ENCODE measurements at places on chromosomes 4 and X. TPM values are rescaled to one million over a fixed set of nuclear protein-coding genes. Genes with fewer than 3 reads are reported as not detected.

GRCh38 chr4:76182463-76182862 is 31.2 kb downstream of the SCARB2 start:
- DNase-seq: peak; percentile 86

- peak; percentile 47 for DNase-seq
These were observed 7.6 kb downstream of the FABP2 start for GRCh38 chr4:119314356-119314755.

- DNase-seq: no peak
These were observed 1216.3 kb upstream of the ADGRL3 start for GRCh38 chr4:59983852-59984251.

DNA sequence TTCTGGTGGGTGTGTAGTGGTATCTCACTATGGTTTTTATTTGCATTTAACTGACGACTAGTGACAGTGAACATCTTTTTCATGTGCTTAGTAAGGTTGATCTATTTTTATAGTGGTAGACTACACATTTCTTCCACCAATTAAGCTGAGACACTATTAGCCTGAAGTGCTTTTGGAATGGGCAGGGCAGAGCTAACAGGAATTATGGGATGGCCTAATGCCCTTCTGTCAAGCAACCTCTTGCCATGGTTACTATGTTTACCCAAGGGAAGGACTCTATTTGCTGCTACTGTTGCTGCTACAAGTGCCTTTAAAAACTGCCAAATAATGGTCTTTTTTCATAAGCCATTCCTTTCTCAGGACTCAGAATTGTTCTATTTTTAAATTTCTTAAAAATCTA is 676.7 kb upstream of the ACTRT1 start:
- no peak for DNase-seq

DNA sequence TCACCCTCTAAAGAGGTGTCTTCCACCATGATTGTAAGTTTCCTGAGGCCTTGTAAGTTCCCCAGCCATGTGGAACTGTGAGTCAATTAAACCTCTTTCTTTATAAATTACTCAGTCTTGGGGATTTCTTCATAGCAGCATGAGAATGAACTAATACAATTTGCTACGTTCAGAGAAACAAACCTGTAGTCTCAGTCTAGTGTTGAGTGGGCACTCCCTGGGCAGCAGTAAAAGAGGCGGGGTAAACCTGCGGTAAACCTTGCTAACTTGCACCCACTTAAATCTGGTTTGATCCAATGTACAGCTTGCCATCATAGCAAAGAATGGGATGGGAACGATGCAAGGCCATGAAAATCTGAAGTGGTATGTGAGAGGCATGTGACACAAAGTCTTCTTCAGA is 22.4 kb downstream of the GRXCR1 start:
- peak; percentile 27 for DNase-seq

- DNase-seq: no peak
These were observed 39.3 kb upstream of the SMARCAD1 start for GRCh38 chr4:94168321-94168720.

DNA sequence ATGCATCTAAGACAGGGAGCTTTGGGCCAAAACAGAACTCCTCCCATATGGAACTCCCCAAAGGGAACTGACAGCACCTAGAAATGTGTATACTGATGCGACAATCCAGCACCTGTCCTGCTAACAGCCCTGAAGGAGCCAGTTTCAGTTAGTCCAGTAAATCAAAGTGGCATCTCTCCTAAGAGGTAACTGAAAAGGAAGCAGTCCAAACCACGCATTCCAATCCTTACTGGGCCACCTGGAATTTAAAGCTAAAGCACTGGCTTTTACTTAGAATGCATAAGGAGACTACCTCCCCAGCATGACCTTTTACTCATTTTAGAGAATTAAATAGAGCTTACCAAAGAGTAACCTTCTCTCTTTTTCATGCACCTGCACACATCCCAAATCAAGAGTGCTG is 586.8 kb upstream of the PITX2 start:
- DNase-seq: no peak

DNA sequence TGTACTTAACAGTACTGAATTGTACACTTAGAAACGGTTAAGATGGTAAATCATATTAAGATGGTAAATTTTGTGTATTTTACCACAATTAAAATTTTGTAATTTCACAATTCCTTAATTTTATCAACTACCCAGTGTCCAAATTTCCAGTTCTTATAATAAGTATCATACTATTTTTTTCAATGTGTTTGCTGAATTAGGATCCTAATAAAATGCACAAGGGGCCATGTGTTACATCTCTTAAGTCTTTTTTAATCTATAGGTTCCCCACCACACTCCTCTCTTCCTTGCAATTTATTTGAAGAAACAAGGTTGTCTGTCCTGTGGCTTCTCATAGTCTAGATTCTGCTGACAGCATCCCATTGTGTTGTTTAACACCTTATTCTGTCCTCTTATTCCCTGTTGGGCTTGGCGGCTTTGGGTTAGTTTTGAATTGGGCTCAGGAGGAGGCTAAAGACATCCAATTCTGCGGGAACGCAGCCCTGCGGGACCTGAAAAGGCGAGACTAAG is 533 bp upstream of the SYAP1 start:
- DNase-seq: no peak

- no peak for DNase-seq
These were observed 722 bp downstream of the FGF16 start for GRCh38 chrX:77447653-77448569.

DNA sequence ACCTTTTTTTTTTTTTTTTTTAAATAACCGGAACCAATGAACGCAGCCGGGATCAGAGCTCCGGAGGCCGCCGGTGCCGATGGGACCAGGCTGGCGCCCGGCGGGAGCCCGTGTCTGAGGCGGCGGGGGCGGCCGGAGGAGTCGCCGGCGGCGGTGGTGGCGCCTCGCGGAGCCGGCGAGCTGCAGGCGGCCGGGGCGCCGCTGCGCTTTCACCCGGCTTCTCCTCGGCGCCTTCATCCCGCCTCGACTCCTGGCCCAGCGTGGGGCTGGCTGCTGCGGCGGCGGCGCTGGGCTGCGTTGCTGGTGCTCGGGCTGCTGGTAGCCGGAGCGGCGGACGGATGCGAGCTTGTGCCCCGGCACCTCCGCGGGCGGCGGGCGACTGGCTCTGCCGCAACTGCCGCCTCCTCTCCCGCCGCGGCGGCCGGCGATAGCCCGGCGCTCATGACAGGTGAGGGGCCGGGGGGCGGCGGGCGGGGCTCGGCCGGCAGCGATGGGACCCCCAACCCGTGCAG is 337 bp downstream of the STIM2 start:
- DNase-seq: no peak

DNA sequence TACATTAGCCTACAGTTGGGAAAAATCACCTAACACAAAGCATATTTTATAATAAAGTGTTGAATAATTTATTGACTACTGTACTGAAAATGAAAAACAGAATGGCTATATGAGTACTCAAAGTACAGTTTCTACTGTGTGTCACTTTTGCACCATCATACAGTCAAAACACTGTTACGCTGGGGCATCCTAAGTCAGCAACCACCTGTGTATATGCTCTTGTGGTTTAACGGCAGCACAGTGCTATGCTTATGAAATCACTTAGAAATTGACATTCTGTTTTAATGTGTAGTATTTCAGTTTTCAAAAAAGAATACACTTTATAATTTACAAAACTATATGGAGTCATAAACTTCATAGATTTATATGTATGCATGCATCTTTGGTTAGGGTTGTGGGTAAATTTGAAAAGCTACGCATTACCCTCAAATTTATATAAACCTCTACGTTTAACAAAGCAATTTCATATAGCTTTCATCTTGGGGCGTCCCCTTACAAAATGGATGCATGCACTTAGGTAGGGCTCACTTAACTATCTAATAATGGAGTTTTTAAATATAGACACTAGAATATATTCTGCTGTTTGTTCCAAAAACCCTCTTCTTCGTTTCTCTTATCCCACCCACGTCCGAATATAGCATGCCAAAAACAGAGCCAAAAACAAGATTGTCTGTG is 690 bp upstream of the NEIL3 start:
- DNase-seq: no peak

GRCh38 chr4:7389101-7389701 is 45.5 kb downstream of the PSAPL1 start:
- no peak for DNase-seq

DNA sequence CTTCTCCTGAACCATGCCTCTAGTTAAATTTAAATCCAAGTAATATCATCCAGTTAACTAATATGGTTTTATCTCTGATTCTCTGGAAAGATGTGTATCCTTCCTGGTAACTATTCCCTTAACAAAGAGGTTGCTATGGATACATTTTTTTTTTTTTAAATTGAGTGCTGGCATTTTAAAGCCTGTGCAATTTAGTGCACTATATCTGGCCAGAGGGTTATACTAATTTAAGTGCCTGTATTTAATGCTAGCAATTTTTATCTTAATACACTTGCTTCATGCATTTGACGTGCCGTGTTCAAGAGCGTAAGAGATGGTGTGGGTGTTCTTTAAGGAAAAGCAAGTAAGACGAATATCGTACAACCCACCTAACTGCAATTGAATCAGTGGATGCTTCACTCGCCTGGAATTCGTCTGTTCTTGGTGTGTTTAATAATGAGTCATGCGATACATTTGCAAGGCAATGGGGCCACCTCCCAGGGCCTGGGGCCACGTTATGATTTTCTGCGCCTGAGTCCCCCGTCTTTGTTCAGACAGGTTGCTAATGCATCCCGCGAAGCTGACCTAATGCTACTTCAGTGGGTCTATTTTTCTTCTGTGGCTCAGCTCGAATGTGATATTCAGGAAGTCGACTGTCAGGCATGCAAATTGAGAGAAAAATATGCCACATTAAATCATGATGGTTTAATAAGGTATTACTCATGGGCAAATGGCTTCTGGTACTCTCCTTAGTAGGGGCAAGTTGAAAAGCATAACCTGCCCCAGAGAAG is 14.2 kb upstream of the MID1 start:
- peak; percentile 96 for DNase-seq

DNA sequence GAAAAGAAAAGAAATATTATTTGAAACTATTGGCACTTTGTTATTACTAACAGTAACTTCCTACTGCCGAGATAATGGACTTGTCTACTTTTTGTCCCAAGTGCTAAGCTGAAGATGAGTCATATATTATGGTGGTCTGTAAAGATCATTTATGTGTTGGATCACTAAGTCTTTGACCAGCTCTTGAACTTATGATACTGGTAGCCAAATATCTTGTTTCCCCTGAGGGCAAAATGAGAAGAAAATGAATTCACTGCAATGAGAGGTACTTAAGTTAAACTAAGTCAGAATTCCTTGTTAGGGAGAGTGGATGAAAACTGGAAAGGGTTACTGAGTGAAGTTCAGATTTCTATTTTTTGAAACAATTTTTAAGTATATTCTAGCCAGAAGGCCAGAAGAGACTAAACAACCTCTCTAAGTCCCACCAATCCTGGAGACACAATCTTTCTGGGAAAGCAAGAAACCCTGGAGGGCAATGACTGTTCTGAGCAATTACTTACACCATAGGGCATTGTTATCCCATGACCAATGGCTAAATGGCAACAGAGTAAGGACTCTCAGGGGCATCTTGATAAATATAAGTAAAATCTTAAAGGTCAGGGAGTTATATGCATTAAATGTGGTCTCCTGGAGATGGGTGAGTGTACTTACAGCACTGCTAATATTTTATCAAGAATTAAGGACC is 287.7 kb downstream of the STIM2 start:
- no peak for DNase-seq

GRCh38 chrX:38574858-38575257 is 13.5 kb downstream of the TSPAN7 start:
- no peak for DNase-seq

DNA sequence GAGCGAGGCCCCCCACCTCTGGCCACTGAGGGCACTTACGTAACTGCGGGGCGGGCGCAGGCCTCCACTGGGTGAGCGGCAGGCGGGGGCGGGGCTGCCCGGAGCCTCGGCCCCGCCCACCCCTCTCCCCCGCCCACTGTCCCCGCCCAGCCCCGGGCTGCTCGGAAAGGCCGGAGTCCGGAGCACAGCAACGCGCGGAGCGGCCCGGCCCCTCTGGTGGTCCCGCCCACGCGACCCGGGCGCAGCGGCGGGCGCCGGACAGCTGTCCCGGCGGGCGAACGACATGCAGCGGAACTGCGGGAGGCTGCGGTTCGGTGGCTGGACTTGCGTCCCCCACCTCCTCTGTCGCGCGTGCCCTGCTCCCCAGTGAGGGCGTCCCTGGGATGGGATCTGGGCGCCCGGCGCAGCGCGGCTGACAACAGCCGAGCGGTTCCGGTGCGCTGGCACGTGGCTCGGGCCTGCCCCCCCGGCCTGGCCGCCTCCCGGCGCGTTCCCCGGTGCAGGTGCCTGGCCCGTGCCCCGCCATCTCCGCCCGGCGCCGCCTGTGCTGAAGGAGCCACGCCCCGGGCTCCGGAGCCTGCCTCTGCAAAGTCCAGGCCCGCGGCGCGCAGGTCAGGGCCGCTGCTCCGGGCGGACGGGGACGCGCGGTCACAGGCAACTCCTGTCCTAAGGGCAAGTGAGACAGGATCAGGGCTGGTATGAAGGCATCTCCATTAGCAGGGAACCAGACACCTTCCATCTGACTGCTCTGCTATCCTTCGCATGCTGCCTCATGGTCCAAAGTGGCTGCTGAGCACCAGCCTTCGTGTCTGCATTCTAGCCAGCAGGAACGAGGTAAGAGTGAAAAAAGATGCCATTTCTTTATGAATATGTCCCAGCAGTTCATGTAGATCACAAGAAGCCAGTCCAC is 21.8 kb upstream of the JAKMIP1 start:
- no peak for DNase-seq

DNA sequence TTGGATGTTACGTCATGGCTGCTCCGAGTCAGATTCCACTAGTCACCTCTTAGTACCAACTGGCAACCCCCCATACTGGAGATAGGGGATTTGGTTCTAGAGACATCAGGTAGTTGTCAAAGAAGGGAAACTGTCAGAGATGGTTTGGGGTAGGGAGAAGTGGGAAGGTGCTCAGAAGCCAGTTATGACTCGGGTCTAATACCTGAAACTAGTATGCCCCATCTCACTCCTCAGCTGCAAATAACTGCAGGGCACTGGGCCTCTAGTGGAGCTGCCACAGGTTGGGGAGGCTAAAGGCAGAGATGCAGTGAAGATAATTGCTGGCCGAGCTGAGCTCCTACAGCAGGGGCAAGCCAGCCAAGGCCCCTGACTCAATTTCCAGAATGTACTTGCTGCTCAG is 30.0 kb downstream of the OTUD6A start:
- no peak for DNase-seq

- DNase-seq: no peak
These were observed 25.6 kb upstream of the SORBS2 start for GRCh38 chr4:185837415-185838103.

The FBXW7 gene
- total RNA-seq: 145 TPM

The NAT8L gene
- not detected for total RNA-seq

The WDFY3 gene
- total RNA-seq: 33.2 TPM

The JCHAIN gene
- total RNA-seq: not detected

The MAP7D2 gene
- total RNA-seq: 0.38 TPM

The DMRTC1B gene
- not detected for total RNA-seq

The NXF2B gene
- not detected for total RNA-seq
